Articular chondrocyte of knee joint (primary cell): ENCODE measurements at places on chromosomes 1 and 21. TPM values are rescaled to one million over a fixed set of nuclear protein-coding genes. Genes with fewer than 3 reads are reported as not detected.

Gene KRTAP19-8
- total RNA-seq = not detected in 2 replicates

Gene CD5L
- not detected in 2 replicates for total RNA-seq

Gene PERM1
- total RNA-seq = 0.13 TPM in 1 of 2 replicates, not detected in the other

Gene SEMA6C
- total RNA-seq = 1.3 and 1.4 TPM in 2 replicates

Gene KRTAP19-1
- total RNA-seq = not detected in 2 replicates

Gene KRTAP19-3
- total RNA-seq = not detected in 2 replicates

Gene NPR1
- under 0.01 and 0.13 TPM in 2 replicates for total RNA-seq

Gene LRRC71
- total RNA-seq = not detected in 2 replicates

Gene LCE2C
- total RNA-seq = not detected in 2 replicates

Gene ZNF593OS
- not detected in 2 replicates for total RNA-seq

Gene SAMD11
- 19.9 and 36.2 TPM in 2 replicates for total RNA-seq

Gene BSND
- not detected in 2 replicates for total RNA-seq

Gene CELSR2
- total RNA-seq = 0.32 and 0.52 TPM in 2 replicates

Gene LMOD1
- 1.4 and 3.5 TPM in 2 replicates for total RNA-seq

Gene DCST1
- not detected in 2 replicates for total RNA-seq

Gene OR6K3
- not detected in 2 replicates for total RNA-seq

Gene DNASE2B
- total RNA-seq = not detected in 2 replicates

Gene LCE2B
- total RNA-seq = not detected in 2 replicates

Gene TBX19
- 1.4 and 1.6 TPM in 2 replicates for total RNA-seq

Gene PLA2G2D
- total RNA-seq = not detected in 2 replicates

Gene GJA5
- total RNA-seq = not detected in 2 replicates

Gene HTR6
- 0.11 TPM in 1 of 2 replicates, not detected in the other for total RNA-seq

Gene SOX13
- total RNA-seq = 1.5 and 1.8 TPM in 2 replicates

Gene ADGRL4
- total RNA-seq = 0.52 and 0.65 TPM in 2 replicates

Gene TENT5C
- total RNA-seq = 7.3 and 8.0 TPM in 2 replicates

Gene GJC2
- total RNA-seq = 2.1 TPM in 2 replicates
